ENCODE measurements at places on chromosomes 3 and 15.
A peak's percentile ranks its signal among the peaks of the same experiment; 100 is the strongest.

- no peak for DNase-seq
Observed at GRCh38 chr3:149527531-149528339, 53.2 kb downstream of the TM4SF4 start.

- DNase-seq: no peak
Observed at GRCh38 chr15:93384886-93385285, 295.9 kb upstream of the RGMA start.

DNA sequence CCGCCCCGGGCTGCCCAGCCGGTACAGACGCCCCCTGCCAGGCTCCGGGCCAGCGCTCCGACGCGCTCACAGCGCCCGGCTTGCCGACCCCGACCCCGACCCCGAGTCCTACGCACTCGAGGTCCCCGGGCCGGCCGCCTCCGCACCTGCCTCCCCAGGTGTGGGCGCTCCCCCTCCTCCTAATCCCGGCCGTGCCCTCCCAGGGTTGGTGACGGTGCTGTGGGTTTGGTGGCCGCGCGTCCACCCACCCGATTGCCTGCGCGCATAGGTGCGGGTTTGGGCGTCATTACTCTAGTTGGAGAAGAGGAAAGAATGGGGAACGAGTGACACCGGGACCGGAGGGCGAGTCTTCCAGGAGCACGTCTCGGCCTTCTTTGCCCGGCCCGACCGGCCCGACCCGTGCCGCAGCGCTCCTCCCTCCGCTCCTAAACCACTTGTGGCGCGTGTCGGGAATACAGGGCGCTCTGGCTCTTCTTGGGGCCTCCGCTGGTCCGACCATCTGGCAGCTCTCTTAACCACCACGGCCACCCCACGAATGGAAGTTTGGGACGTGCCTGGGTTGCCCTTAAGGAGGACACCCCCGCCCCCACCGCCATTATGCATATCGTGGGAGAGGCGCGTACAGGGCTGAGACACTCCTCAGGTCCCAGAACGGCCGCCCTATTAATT, 810 bp upstream of the THRB start:
- no peak for DNase-seq

DNA sequence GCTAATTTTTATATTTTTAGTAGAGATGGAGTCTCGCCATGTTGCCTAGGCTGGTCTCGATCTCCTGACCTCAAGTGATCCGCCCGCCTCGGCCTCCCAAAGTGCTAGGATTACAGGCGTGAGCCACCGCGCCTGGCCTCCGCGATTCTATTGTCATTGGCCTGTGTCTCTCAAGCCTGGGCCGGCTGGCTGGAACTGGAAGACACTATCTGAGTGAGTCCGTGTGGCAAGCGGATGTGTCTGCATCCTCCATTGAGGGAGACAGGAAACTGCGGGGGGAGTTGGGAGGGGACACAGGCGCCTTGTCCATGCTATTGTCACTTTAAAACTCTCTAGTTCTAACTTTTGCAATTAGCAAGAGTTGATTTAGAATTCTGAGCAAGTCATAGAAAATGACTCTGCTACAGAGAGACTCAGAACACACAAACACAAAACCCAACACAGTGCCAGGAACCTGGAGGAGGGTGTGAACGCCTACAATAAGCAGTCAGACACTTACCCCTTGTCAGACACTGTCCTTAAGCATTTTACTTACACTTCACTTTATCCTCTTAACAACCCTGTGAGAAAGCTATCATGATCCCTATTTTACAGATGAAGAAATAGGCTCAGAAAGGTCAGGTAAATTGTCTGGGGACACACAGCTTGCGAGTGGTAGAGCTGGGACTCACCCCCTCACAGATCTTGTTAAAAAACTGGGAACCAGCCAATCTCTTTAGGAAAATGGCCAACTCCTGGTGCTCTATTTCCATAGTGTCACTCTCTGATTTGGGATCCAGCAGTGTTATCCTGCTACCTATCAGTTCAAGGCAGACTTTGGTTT, 38.7 kb downstream of the ANP32A start:
- DNase-seq: no peak

DNA sequence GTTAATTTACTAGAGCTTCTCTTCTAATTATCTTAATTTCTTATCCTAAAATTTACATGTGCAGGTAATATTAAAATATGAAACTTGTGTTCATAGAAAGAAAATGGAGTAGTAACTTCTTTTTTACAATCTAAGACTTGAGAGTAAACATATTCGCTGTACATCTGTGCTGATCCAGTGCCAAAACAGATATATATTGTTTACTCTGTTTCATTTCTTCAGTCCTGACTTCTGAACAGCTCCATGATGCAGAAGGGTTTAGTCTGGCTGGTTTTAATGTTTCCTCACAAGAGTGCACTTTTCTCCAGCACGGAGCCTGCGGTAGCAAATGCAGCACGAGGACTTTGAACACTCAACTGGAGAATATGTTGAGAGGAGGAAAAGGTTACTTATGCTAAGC, 306.8 kb downstream of the EPHA3 start:
- no peak for DNase-seq

DNA sequence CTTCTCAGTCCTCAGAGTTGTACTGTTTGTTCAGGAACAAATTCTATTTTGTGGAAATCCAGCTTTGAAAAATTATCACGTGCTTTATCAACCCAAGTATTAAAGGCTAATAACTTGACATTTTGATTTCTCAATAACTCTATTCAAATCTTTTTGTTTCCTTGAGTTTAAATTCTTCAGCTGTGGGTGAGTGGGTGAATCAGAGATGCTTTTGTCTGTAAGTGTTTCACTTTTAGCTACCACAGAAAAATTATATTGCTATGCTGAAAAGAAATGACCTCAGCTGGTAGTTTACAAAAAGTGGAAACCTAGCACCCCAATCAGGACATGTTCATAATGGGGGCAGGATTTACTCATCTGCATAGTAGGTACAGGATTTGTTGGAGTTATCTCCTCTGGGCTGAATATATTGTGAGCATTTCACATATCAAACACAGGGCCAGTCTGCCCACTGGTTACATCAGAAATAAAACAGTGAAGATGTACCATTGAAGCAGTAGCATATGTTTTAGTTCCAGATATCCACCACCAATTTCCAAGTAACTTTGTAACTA, 30.5 kb downstream of the MINDY4B start:
- no peak for DNase-seq

- DNase-seq: no peak
Observed at GRCh38 chr15:60318216-60318867, 79.4 kb downstream of the ANXA2 start.

DNA sequence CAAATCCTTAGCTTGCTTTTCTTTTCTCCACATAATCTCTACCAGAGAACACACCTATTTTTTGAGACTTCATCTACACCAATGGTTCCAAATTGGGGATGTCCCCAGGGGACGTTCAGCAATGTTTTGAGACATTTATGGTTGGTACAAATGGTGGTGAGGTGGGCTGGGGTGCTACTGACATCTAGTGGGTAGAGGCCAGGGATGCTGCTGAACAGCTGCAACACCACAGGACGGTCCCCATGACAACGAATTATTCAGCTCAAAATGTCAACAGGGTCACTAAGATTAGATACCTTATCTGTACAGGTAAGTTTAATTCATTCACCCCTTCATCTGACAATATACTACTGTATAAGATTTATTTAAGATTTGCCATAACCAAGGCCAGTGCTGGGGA, 14.4 kb downstream of the GK5 start:
- no peak for DNase-seq

DNA sequence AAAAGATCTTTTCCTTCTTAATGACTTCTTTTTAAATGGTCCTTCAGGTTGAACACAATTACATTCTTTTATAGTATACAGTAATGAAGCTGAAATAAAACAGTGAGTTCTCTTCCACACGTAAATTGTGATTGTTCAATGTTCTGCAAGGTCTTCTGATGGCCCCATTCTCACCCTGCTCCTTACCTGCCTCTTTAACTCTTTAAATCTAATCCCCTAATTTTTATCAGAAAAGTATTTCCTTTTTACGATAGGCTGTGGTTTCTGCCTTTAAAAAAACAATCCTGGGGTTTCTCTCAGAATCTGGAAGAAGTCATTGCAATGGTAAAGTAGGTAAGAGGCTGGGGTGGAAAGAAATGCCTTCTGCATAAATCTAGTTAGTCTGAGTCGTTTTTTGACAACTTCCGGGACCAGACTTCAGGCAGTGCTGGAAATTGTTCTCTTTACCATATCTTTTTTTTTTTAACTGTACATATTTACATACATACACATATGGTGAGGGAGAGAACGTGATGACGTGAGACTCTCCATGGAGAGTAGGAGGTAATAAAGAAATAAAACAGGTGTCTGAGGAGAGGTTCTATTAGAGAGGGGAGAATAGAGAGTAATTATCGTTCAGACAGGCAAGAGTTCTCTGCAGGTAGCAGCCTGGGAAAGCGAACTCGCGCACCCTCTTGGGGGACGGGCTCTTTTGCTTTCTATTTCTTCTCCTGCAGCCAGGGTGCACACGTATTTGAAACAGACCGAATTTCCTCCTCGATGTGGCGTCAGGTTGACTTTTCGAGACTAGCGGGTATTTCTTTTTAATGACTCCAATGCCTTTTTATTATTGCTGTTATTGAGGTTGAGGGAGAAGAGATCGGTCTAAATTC, at the start of gene SIDT1:
SIDT1 (plus strand) TSS at position 730 of the 872 bp plus-strand sequence. CDS start 467 bp downstream, outside the sequence.
- peak; percentile 6 for DNase-seq

DNA sequence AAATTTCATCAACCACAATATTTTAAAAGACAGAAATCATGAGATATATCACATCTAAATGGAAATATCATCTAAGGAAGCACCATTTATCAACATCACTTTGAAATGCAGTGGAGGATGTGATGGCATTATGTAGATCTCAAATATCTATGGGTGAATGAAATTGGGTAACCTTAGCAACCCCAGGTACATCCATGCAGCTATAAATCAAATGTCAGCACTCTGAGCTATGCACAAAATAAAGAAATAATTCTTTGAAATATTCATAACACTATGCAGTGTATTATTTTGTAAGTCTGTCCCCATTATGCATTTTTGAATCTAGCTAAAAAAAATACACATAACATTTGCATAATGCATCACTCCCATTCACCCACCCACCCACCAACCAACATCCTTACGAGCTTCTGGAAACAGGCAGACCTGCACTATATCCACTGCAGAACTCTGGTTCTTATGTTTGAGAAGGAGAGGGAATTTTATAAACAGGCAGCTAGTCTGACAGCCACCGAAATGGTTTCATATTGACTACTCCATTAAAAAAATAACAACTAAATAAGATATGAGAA, 186.8 kb downstream of the SHOX2 start:
- DNase-seq: no peak

DNA sequence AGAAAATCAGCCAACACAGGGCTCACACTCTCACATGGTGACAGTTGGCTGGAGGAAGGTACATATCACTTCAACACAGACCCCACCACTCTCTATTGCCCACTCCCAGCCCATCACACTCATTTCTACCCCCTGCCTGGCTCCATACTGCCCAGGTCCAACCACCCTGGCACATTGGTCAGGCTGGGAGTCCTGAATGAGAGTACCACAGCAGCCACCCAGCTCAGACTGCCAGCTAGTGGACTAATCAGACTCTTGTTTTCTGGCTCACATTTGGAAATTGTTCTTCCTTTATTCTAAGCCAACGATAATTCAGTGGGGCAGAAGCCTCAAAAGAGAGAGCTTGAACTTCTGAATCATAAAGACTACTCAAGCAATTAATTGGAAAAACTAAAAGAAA, 20.0 kb downstream of the MRPL46 start:
- DNase-seq: no peak

- DNase-seq: no peak
Observed at GRCh38 chr3:17231537-17232261, 346.9 kb downstream of the PLCL2 start.

GRCh38 chr15:63517202-63517601, 12.8 kb downstream of the USP3 start:
- no peak for DNase-seq

DNA sequence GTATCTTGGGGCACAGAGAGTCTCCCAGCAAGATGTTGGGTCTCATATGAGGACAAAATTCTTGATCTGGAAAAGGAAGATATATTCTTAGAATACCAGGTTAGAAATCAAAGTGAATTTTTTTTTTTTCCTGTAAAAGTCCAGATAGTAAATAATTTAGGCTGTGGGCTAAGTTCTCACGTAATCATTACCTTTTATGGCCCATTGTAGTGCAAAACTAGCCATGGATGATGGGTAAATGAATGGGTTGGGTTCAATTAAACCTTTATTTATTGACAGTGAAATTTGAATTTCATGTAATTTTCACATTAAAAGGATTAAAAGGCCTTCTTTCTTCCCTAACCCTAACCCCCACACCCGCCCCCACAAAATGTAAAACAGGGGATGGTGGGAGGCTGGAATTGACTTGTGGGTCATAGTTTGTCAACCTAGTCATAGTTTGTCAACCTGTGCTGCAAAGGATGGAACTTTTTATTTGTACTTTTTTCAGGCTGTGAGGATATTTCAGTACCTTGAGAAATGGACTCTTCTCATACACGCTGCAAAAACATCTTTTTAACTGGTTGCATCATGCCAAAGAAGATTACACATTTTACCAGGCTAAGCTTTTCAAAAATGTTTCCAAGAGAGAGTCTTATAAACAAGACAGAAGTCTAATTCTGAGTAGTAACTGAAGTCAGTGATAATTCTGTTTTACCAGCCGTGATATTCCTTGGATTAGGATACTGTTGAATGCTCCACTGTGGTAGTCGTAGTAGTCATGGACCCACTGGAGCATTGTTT, 138.8 kb downstream of the AKAP13 start:
- no peak for DNase-seq

GRCh38 chr3:15099364-15100098, 583 bp upstream of the RBSN start:
- no peak for DNase-seq

DNA sequence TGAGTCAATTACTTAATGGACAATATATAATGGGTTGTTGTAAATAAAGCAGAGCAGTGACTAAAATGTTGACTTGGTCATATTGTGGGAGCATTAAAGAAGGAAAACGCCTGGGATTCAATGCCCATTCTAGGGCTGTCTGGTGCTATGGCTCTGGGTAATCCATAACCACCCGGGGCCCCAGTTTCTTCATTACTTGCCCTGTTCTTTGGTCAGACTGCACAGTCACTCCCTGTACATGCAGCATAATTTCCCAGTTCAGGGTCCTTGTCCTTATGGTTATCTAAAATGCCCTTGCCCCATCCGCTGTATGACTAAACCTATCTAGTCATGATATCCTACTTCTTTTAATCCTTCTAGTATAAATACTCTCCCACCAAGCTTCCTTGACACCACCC, 27.5 kb upstream of the DENND4A start:
- no peak for DNase-seq

- no peak for DNase-seq
Observed at GRCh38 chr3:5343459-5343858, 156.0 kb downstream of the EDEM1 start.

GRCh38 chr3:107992976-107993684, 97.7 kb downstream of the CD47 start:
- no peak for DNase-seq

DNA sequence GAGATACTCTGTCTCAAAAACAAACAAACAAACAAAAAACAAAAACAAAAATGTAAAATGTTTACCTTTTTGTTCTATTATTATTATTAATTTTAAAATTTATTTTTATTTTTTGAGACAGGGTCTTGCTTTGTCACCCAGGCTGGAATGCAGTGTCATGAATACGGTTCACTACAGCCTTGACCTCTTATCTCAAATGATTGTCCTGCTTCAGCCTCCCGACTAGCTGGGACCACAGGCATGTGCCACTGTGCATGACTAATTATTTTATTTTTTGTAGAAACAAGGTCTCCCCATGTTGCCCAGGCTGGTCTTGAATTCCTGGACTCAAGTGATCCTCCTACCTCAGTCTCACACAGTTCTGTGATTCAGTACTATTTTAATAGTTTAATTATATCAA, 5.7 kb upstream of the SLC25A26 start:
- DNase-seq: no peak
